ENCODE measurements at places on chromosomes 4 and X. TPM values are rescaled to one million over a fixed set of nuclear protein-coding genes. Genes with fewer than 3 reads are reported as not detected.

The MAGEA10 gene
- total RNA-seq, result not detected

DNA sequence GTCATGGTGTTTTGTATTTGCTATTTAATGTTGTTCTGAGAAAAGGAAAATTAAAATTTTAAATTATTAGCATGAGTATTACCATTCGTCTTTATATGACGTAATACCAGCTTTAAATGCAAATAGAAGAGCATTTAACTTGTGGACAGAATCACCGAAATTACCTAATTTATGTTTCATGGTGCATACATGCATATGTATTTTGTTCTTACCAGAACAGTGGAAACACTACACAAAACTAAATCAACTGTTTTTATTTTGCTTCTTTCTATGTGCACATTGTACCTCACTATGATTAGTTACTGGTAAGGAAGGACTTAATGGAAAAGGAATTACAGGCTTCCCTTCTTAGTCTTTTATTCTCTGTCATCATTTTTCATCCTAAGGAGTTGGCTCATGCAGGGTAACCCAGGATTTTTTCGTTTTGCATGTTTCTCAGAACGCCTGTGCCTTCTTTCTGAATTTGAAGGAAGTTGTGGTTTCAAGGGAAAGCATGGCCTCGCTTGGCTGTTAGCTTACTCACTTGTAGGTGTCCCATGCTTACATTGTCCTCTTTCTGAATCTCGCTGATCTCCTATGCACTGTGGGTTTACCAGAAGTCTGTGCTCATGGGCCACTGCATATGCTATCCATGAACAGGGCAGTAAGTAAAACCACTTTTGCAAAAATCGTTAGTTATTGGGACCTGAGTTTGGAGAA lies 300.0 kb upstream of the PUDP start:
- no peak for DNase-seq

- no peak for DNase-seq
These were observed 233.4 kb upstream of the ANXA3 start for GRCh38 chr4:78318126-78318525.

GRCh38 chr4:98508829-98509598 lies 149.4 kb downstream of the TSPAN5 start:
- no peak for DNase-seq
